Activated T-cell treated with anti-CD3 and anti-CD28 coated beads for 24 hours (primary cell): ENCODE measurements at places on chromosomes 5 and 9.

- DNase-seq: no peak
Observed at GRCh38 chr5:93741136-93741811, at the start of gene POU5F2. Gene POU5F2 (minus strand): TSS chr5:93741600. CDS start chr5:93741563, 37 bp downstream.

DNA sequence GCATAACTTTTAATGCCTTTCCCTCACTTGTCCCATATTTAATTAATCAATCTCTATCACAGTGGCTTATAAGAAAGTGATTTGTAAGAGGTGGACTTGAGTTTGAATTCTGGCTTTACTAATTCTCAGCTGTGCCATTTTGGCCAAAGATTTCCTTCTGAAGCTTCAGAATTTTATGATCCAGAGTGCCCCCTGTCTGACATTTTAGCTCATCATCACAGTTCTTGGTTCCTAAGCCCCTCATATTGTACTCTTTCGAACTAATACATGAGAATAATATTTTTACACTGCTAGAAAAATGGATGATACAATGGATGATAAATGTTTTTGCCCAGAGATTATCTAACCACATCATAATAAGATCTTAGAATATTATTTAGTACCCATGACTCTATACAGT is 1014.1 kb downstream of the PTPRD start:
- DNase-seq: no peak

- DNase-seq: no peak
Observed at GRCh38 chr9:81771571-81771970, 82.2 kb upstream of the TLE1 start.

- no peak for DNase-seq
Observed at GRCh38 chr5:16654647-16655334, 38.0 kb upstream of the RETREG1 start.

DNA sequence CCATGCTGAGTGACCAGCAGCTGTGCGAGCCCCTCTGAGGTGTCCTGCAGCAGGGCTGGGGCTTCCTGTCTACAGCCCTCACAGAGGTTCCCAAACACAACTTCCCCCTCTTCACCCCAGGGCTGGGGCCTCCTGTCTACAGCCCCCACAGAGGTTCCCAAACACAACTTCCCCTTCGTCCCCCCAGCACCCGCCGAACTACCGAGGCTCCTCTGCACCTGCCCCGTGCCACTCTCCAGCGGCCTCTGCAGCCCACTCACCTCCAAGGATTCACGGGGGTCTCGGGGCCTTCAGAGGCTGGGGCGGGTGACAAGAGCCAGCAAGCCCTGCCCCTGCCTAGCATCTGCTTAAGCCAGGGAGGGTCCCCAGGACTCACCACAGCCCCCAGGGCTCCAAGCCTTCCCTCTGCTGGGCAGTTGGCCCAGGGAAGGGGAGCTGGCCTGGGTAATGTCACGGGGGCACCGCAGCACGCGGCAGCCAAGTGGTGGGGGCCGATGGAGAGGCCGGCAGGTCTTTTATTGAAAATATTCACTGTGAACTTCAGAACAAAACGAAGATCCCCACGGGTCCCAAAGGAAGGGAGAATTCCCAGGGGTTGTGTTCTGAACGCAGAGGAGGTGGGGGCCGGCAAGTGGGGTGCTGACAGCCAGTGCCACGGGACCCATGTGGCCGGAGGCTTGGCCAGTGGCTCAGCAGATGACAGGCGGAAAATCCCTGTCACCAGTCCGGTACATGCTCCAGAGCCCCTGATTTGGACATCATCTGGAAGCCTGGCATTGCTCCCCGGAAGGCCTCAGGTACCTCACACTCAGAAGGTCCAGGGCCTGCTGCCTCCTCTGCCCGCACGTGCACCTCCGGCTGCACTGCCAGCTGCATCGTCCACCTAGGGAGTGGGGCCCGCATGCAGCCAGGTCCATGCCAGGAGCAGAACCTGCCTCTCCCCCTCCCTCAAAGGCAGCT is 125.3 kb downstream of the ADAMTS2 start:
- no peak for DNase-seq

GRCh38 chr5:38463634-38464521 is 92.6 kb downstream of the LIFR start:
- DNase-seq: no peak

DNA sequence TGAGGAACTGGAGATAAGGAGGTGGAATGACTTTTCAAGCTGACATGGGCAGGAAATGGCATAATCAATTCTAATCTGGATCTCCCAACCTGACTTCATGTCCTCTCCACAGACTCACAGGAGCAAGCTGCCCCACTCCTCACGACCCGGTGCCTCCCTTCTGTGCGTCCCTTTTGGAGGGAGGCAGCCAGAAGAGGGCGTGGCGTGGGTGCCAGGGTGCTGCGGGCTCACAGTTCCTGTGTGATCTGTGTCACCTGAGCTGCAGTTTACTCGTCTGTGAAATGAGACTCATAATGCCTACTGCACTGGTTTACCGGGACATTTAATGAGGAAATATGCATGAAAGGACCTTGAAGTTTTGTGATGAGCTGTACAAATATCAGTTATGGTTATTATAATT is 207.4 kb downstream of the DAB2IP start:
- DNase-seq: no peak

- DNase-seq: no peak
Observed at GRCh38 chr9:131402073-131402472, 8.2 kb downstream of the PRRC2B start.

- DNase-seq: no peak
Observed at GRCh38 chr5:163189023-163189553, 248.3 kb upstream of the CCNG1 start.

GRCh38 chr5:94872526-94872925 is 254.1 kb downstream of the SLF1 start:
- DNase-seq: no peak

GRCh38 chr9:120878188-120879130 is 1.5 kb upstream of the PHF19 start:
- DNase-seq: no peak

DNA sequence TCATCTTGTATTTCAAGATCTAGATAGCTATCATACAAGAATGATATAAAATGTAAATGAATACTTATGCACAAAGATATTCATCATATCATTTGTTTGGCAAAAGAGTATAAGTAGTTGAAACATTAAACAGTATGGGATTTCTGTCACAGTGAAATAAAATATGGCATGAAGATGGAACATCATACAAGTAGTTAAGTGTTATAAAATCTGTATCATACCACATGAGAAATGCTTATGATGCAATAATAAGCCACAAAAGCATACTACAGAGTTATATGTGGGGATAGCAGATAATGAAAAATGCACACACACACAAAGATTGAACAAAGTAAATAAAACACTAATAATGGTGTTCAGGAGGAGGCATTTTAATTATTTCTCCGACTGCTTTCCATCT is 838.0 kb upstream of the DMAC1 start:
- DNase-seq: no peak

DNA sequence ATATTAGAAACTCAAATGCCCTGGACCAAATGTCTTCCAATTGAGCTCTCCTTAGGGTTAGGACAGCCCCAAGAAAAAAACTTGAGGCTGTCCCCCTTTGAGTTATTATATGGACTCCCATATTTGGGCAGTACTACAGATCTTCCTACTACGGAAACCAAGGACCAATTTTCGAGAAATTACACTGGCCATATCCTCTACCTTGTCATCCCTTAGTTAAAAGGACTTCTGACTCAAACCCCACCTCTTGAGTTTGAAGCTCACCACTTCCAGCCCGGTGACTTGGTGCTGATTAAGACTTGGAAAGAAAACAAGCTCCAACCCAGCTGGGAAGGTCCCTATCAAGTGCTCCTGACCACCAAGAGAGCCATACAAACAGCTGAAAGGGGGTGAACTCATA is 497.0 kb upstream of the GRAMD2B start:
- DNase-seq: no peak

- no peak for DNase-seq
Observed at GRCh38 chr5:10581867-10582511, 18.1 kb downstream of the ANKRD33B start.

DNA sequence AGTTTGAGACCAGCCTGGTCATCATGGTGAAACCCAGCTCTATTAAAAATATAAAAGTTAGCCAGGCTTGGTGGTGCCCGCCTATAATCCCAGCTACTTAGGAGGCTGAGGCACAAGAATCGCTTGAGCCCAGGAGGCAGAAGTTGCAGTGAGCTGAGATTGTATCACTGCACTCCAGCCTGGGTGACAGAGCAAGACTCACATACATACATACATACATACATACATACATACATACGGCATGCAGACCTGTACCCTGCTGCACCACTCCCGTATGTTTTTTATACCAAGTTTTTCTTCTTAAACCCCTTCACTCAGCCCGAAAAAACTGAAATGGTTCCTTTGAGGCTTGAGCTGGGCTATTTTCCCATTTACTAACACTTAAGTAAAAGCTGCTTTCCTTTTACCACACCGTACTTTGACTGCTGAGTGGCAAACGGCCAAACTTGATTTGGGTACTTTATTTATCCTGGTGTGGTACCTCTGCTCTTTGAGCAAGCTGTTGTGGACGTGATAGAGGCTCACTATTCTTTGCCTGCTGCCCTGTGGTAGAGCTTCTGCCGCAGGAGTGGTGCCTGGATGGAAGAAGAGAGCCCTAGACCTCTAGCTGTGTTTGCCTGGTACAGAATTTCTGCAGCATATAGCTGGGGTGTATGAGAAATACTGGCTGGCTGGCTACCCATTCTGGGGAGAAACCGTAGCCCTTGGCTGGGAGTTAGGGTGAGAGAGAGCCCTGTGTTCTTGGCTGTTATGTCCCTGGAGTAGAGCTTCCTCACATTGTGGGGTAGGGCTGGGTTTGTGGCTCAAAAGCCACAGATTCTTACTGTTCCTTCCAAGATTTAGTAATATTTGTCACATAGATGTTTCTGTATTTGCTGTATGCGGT is 19.4 kb downstream of the IPO11 start:
- DNase-seq: no peak

GRCh38 chr5:149789835-149790234 is 59.7 kb downstream of the PPARGC1B start:
- DNase-seq: no peak
